ENCODE measurements at places on chromosomes 7 and 10.
A peak's percentile ranks its signal among the peaks of the same experiment; 100 is the strongest.

GRCh38 chr7:39228946-39229345 lies 251.2 kb downstream of the POU6F2 start:
- peak; percentile 3 for DNase-seq

- DNase-seq = no peak
Measured at GRCh38 chr10:90396721-90397120, 461.1 kb downstream of the HTR7 start.

- peak; percentile 8 for DNase-seq
Measured at GRCh38 chr7:100799037-100799896, 28.1 kb downstream of the EPHB4 start.

DNA sequence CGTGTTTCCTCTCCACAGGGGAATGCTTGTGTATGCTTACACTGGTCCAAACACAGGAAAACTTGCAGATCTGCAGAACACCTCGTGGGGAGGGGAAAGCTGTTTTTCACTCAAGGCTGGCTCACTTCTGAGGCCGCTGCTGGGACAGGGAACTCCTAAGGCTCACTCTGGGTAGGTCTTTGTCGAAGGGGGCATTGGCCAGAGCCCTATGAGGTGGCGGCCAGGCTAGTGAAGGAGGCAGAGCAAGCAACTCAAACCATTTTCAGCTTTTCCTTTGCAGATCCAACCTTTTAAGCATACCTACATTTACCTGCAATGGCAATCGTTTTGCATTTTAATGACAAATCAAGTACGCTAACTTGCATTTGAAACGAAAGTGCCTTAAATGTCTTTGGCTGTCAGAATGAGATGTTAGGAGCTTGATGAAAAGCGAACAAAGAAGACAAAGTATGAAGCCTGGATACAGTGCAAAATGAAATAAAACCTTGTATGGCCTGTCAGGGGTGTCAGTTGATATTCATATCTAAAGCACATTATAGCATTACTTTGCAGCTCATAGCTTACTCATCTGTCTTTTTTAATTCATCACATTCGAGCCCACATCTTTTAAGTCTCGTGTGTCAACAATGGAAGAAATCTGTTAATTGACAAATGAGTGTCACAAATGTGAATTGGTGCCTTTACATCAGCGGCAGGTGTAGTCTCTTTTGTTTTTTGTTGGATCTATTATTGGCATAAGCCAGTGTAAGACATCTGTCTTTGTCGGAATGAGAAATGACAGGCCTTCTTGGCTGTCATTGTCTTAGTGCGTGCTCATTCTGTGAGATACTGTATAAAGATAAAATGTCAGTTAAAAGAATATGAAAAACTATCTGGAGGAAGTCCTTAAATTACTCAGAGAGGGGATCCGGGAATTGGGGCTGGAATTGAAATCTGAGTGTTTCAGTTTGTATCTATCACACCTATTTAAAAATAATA lies 30.5 kb downstream of the LRMDA start:
- DNase-seq = no peak

GRCh38 chr7:28128608-28129007 lies 52.0 kb downstream of the JAZF1 start:
- DNase-seq = no peak

- DNase-seq = peak; percentile 69
Measured at GRCh38 chr7:139341776-139342226, 664 bp downstream of the FMC1 start.

- no peak for DNase-seq
Measured at GRCh38 chr10:104040862-104041789, 44.6 kb downstream of the COL17A1 start.

DNA sequence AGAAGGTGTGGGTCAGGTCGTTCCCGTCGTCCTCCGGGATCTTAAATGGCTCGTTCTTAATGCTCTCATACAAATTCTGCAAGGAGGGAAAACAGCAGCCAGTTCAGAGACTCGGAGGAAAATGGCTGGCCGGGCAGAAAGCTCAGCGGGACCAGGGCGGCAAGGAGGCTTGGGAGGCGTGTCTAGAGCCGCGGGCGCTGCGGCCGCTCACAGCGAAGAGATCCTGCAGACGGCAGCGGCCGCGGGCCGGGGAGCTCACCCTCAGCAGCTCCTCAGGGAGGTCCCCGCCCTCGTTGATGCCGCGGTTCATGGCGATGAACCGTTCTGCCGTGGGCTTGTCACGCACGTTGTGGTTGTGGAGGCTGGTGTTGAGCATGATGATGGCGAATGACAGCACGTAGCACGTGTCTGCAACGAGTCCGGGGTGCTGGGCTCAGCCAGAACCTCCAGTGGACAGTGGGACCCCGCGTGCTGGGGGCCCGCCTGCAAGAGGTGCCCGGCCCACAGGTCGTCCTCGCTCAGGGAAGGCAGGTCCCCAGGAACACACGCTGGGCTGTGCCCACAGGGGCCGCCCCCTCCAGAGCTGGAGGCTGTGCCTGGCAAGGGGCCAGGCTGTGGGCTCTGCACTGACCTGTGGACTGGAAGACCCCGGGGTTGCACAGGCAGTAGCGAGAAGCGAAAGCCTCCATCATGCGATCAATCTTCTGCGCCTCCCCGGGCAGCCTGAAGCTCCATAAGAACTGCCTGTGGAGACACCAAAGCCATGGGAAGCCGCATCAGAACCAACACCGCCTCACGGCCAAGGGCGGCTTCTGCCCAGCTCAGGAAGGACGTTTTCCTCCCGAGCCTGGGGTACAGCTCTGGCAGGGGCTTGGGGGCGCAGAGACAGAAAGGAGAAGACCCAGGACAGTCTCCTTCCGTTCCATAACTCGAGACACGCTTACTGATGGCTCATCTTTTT lies 101.6 kb downstream of the CYTH3 start:
- DNase-seq = no peak

DNA sequence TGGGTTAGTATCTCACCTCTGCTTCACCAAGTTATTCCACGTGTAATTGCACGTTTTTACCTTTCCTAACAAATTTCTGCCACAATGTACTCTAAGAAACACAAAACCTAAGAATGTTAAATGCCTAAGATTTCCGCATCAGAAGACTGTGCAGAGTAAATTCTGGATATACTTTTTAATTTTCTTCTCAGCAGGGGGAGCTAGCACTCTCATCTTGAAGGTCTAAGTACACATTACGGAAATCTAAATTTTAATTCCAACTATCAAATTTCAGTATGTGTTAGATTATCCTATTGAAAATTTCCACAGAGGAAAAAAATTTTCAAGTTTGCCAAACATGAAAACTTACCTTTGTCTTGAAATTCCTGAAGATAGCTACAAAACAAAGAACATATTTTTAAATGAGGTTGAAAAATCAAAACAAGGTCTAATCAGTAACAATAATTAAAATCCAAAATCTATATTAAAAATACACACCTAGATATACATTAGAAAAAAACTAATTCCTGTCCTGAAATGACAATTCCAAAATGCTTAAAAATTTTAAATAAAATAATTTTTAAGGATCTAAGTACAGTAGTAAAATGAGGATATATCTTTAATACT lies 10.5 kb downstream of the SKAP2 start:
- DNase-seq = no peak

DNA sequence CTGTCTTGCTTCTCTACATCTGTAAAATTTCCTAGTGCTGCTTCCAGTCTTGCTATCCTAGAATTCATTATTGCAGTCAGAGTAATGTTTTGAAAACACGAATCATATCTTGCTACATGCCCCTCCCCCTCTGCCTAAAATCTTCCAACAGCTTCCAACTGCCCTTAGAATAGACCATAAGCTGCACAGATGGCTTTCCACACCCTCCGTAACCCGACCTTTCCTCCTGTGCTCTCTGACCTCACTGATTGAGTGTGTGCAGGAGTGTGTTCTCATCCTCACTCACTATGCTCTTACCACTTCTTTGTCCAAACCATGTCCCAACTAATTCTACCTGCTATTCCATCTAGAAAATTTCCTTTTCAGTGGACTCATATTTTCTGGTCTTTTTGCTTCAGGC lies 121.2 kb upstream of the ANKRD1 start:
- no peak for DNase-seq

DNA sequence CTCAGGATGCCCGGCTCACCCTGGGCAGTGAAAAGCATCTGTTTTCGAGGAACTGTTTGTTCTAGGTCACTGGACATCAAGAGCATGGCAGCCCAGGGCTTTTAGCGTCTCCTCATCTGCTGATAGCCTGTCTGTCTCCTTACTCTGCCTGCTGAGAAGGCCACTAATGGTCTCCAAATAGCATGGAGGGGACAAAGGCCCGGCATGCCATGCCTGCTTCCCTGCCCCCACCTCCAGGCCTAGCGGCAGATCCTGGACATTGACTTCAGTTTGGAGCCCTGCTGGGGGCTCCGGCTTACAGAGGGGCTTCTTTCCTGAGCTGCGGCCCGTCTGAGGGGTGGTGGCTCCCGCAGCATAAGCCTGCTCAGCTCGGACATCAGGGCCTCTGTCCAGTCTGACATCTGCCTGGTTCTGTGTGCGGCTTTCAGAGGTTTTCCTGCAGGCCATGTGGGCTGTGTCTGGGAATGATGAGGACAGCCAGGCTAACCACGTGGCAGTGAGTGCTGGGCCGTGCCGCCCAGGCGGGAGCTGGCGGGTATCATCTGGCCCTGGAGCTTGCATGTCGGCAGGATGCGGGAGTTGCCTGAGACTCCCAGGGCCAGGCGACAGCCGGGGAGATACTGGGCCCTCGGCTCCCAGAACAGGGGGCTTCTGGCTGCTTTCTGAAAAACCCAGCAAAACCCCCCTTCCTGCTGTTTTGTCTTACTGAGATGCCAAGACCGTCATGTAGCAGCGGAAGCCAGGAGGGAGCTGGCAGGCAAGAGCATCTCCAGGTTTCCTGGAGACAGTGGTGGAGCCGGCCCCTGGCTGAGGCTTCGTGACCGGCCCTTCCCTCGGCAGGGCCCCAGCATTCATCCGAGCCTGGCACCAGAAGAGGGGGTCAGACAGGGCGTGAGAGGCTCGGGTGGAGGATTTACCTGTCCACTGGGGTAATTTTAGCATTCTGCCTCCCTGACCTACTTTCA lies 9.2 kb downstream of the PFKFB3 start:
- no peak for DNase-seq

- no peak for DNase-seq
Measured at GRCh38 chr10:70335246-70335613, 47.2 kb downstream of the LRRC20 start.

All from SHP77 treated with DMSO at 0.1 percent for 48 hours (cell line).